ENCODE measurements at places on chromosomes 6 and 20. TPM values are rescaled to one million over a fixed set of nuclear protein-coding genes. Genes with fewer than 3 reads are reported as not detected.

ULBP1 gene
- 0.64 TPM for total RNA-seq

NNAT gene
- not detected for total RNA-seq

PPP1R14C gene
- total RNA-seq: not detected

PAX1 gene
- total RNA-seq: not detected

CDYL gene
- 27.0 TPM for total RNA-seq

IL17A gene
- total RNA-seq: not detected

TP53TG5 gene
- total RNA-seq: not detected

TUBB2B gene
- total RNA-seq: 0.91 TPM

GRCh38 chr6:16635810-16636602 is 125.3 kb downstream of the ATXN1 start:
- peaks cover 9% of the 10 kb centered on the region for H3K4me1 ChIP-seq
- DNase-seq: no peak
- H3K36me3 ChIP-seq: peaks cover 9% of the 10 kb centered on the region
- H3K27ac ChIP-seq: no peak overlapping the region

DNA sequence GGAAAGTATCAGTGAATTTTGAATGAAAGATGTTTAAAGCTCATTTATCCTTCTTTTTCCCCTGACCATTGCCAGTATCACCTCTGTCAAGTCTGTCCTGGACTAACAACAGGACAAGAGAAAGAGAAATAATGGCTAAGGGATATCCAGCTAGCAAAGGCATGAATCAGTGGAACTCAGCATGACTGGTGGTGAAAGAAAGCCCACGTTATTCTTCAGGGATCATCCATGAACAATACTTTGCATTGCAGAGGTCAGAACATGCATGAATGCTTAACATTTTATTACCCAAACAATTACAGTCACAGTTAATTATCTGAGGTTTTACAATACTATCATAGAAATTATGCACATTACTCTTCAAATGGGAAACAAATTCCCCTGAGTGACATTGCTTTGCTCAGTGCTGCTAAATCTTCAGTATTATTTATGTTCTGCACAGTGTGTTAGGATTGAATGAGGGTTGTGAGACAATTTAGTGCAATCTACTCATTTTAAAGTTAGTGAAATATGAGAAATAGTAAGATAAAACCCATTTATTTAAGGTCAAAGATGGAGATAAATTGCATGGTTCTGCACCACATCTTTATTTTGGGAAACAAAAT is 350.7 kb downstream of the KHDRBS2 start:
- H3K4me1 ChIP-seq: no peaks in the 10 kb centered on the region
- no peak overlapping the region for H3K4me3 ChIP-seq
- H3K27ac ChIP-seq: no peak overlapping the region
- H3K27me3 ChIP-seq: no peaks in the 10 kb centered on the region
- DNase-seq: no peak

- no peaks in the 10 kb centered on the region for H3K4me1 ChIP-seq
- H3K27me3 ChIP-seq: no peaks in the 10 kb centered on the region
- DNase-seq: no peak
- no peak overlapping the region for H3K4me3 ChIP-seq
Measured at GRCh38 chr6:80325742-80326141, 219.3 kb downstream of the BCKDHB start.

DNA sequence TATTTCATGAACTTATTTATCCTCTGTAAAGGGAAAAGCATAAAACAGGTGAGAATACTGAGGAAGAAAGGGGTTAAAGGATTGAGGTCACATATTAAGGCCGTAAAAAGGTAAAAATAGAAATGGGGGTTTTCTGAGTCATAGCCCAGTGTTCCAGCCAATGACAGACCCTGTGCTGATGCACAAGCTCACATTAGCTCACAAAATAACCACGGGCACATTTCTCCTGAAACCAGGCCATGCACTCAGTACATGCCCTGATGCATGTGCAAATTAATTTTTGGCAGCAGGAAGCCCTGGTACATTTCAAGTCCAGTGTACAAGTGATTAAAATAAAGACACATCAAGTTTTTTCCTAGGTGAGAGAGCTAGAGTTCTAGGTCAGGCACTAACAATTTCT is 194.4 kb downstream of the TMEM200A start:
- no peaks in the 10 kb centered on the region for H3K36me3 ChIP-seq
- H3K4me3 ChIP-seq: no peak overlapping the region
- no peak for DNase-seq
- H3K27ac ChIP-seq: no peak overlapping the region
- no peaks in the 10 kb centered on the region for H3K27me3 ChIP-seq

DNA sequence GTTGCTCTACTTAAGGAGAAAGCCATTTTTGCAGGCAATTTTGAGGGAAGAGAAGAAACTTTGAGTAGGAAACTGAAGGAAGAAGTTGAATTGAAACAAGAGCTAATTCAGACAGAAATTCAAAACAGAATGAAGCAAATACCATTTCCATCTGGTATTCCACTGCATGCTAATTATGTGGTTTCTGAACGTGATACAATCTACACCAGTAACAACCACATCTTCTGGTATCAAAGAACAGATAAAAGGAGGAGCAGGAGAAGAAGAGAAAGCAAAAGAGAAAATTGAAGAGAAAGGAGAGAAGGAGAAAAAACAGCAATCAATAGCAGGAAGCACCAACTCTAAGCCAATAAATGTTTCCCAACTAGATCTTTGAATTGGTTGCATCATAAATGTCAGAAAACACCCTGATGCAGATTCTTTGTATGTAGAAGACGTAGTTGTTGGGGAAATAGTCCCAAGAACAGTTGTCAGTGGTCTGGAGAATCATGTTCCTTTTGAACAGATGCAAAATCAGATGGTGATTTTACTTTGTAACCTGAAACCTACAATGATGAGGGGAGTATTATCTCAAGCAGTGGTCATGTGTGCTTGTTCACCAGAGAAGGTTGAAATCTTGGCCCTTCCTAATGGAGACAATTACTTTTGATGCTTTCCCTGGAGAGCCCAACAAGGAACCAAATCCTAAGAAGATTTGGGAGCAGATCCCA is 132.4 kb downstream of the MACROD2 start:
- H3K27me3 ChIP-seq: no peaks in the 10 kb centered on the region
- H3K4me1 ChIP-seq: no peaks in the 10 kb centered on the region
- H3K4me3 ChIP-seq: no peak overlapping the region

DNA sequence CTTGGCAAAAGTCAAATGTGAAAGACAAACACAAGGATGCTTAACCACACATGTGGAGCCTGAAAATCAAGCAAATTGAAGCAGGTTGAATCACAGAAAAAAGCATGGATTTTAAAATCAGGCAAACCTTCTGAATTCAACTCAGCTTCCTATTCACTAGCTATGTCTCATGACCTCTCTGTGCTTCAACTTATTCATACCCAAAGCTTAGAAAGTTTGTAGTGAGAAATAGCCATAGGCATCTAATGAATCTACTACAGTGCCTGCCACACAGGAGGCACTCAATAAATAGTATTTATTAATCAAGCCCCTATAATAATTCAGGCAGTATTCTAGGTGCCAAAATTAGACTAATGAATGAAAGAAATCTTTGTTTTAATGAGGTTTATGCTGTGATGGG is 112.2 kb upstream of the TNFAIP3 start:
- no peak for DNase-seq
- no peaks in the 10 kb centered on the region for H3K36me3 ChIP-seq
- no peak overlapping the region for H3K27ac ChIP-seq
- no peaks in the 10 kb centered on the region for H3K27me3 ChIP-seq
- no peak overlapping the region for H3K4me3 ChIP-seq

DNA sequence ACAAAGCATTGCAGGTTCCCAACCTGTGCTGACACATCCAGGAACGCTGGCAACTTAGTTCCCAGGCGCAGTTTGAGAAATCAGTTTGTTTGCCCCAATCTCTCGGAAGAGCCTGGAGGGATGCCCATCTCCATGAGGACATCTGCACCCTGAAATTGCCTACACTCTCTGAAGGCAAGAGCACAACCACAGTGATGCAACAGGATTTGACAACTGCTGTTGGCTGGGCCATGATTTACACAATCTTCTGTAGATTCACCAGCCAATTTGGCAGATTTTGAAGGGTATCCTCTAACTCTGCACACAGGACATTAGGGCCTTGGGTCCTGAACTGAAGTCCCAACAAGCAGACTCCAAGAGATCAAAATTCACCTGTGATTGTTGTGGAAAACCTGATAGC is 3.4 kb downstream of the APMAP start:
- peaks cover 24% of the 10 kb centered on the region for H3K4me1 ChIP-seq
- H3K27ac ChIP-seq: no peak overlapping the region
- H3K27me3 ChIP-seq: no peaks in the 10 kb centered on the region
- peaks cover 4% of the 10 kb centered on the region for H3K36me3 ChIP-seq

- no peaks in the 10 kb centered on the region for H3K36me3 ChIP-seq
- no peaks in the 10 kb centered on the region for H3K4me1 ChIP-seq
- DNase-seq: no peak
- H3K4me3 ChIP-seq: no peak overlapping the region
Measured at GRCh38 chr6:133671376-133671775, 217.5 kb upstream of the TCF21 start.

DNA sequence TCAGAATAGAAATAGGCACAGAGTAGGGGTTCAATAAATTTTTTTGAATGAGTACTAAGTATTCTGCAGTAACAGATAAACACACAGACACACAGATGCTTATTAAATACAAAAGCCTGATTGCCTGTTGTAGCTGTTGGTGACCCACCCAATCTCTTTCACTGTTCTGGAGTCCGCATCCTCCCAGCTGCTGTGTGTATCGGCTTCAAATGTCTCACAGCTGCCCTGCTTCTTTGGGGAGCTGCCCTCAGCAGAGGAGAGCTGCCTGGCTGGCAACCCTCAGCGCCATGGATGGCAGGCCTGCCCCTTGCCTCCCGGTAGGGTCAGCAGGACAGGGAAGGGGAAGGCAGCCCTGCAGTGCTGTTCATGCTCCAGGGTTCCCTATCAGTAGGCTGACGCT is 85.9 kb upstream of the PRND start:
- H3K36me3 ChIP-seq: no peaks in the 10 kb centered on the region
- DNase-seq: no peak
- no peak overlapping the region for H3K27ac ChIP-seq
- no peaks in the 10 kb centered on the region for H3K4me1 ChIP-seq

DNA sequence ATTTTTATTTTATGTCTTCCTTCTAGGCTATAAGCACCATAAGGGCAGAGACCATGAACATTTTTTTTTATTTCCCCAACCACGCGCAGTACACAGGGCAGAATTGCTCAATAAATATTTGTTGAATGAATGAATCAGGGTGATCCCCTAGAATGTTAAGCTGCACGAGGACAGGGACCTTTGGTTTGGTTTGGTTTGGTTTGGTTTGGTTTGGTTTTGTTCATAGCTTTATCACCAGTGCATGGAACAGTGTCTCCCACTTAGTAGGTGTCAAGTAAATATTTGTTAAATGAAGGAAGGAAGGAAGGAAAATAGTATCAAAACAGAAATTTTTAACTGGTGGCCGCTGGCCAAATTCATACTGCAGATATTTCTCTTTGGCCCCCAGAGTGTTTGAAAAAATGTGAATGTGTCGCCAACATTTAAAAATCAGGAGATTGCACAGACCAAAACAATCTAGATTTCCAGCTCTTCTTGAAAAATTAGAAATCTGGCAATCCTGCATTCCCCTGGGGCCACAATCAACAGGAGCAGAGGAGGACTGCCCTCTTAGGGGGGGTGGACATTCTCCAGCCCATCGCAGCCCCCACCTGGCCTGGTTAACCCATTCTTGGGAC is 205.3 kb downstream of the EYA2 start:
- H3K4me1 ChIP-seq: no peaks in the 10 kb centered on the region
- no peak for DNase-seq
- no peaks in the 10 kb centered on the region for H3K36me3 ChIP-seq
- H3K4me3 ChIP-seq: no peak overlapping the region
- no peaks in the 10 kb centered on the region for H3K27me3 ChIP-seq
